ENCODE measurements at places on chromosomes 12 and 14.

DNA sequence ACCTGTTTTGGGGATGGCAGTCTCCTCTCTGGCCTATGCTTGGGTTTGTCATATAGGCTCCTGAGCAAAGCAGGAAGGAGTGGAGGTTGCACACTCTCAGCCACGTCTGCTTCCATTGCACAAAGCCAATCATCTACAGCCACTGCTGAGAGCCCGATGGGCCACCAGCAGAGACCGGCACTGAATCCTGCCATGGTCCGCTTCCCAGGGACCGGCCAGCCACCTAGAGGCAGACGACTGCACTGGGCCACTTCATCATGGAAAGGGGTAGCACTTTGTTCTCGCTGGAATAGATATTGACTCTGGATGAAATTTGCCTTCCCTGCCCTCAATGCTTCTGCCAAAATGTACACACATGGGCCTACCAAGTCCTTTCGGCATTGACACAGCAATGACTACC lies 22.3 kb downstream of the DLK1 start:
- no peak for DNase-seq

DNA sequence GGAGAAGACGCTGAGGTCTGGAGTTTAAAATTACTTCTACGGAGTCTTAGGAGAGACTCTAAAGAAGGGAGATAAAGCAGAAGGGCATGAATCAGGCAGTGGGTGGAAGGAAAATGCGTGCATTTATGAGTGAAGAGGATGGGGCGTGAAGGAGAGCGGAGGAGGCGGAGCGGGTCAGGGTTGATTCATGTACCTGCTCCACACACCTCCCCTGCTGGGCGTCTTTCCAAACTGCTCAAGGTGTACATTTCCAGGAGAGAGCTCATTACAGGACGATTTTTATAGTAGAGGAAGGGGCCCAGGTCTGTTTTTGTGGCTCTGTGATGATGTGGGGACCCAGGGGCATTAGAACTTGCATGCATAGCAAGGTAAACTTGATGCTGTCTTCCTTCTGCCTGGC lies 65.0 kb upstream of the ASPG start:
- DNase-seq = peak; percentile 5

GRCh38 chr14:33959692-33960151 lies 8.8 kb upstream of the EGLN3 start:
- DNase-seq = no peak

- no peak for DNase-seq
Measured at GRCh38 chr14:72649603-72650227, 244.2 kb downstream of the DPF3 start.

DNA sequence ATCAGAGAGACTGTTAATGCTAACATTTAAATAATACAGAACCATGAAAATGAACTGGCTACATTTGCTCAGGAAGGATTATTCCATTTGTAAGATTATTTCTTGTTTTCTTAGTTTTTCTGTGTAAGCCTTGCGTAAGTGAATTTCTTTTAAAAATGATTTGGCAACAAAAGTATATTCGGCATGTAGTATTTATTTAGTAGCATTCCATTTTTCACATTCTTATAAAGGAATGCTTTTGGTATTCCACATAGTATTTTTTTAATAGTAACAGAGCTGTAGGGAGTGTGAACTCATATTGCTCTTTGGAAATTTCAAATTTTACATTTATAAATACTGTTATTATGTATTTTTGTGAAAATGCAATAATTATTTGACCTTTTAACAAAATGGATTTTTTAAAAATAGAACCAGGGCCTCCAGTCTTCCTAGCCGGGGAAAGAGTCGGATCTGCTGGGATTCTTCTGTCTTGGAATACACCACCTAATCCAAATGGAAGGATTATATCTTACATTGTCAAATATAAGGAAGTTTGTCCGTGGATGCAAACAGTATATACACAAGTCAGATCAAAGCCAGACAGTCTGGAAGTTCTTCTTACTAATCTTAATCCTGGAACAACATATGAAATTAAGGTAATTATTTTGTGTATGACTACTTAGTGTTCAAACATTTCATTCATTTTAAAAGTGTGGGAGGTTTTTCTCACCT lies 1.2 kb downstream of the PTPRQ start:
- DNase-seq = no peak

GRCh38 chr14:76924371-76925096 lies 98.3 kb downstream of the LRRC74A start:
- DNase-seq = no peak

DNA sequence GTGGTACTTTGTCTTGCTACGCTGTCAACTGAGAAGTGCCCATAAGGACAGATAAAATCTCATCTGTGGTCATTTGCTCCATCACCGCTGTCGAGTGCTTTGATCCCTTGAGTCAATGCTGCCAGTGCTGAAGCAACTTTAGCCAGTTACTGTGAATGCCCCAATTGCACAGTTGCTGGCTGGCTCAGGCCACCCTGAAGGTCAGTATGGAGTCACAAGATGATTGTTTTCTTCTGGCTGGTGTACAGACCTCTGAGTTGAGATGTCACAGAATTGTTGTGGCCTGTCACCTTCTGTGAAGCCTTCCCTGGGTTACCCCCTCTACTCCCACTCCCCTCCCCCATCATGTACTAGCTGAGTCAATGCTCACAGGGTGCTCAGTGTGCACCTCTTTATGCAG lies 92.9 kb downstream of the PELI2 start:
- DNase-seq = no peak

GRCh38 chr12:100375038-100375735 lies 18.3 kb downstream of the SLC17A8 start:
- peak; percentile 82 for DNase-seq

DNA sequence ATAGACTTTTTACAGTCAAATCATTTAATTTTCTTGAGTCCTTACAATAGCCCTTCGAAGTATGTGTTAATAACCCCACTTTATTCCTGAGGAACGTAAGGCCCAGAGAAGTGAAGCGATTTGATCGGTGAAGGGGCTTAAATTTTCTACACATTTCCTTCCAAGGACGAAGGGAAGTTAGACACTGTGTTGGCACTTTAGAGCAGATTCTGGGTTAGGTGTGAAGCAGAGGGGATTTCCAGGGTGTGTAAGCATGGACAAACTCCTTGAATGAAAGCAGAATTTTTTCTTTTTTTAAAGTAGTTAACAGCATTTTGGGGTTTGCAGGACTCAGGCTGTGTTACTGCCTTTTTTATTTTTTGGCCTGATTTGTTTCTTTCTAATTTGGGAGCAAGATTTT lies 38.9 kb downstream of the PRORP start:
- DNase-seq = no peak

- DNase-seq = no peak
Measured at GRCh38 chr14:99055816-99056215, 216.2 kb downstream of the BCL11B start.

- no peak for DNase-seq
Measured at GRCh38 chr12:41055875-41056577, 132.1 kb upstream of the PDZRN4 start.

GRCh38 chr12:102643879-102644575 lies 163.7 kb upstream of the IGF1 start:
- no peak for DNase-seq

GRCh38 chr12:52335598-52336262 lies 14.5 kb upstream of the KRT83 start:
- no peak for DNase-seq

- DNase-seq = peak; percentile 69
Measured at GRCh38 chr14:20455355-20456300, 602 bp downstream of the APEX1 start.

DNA sequence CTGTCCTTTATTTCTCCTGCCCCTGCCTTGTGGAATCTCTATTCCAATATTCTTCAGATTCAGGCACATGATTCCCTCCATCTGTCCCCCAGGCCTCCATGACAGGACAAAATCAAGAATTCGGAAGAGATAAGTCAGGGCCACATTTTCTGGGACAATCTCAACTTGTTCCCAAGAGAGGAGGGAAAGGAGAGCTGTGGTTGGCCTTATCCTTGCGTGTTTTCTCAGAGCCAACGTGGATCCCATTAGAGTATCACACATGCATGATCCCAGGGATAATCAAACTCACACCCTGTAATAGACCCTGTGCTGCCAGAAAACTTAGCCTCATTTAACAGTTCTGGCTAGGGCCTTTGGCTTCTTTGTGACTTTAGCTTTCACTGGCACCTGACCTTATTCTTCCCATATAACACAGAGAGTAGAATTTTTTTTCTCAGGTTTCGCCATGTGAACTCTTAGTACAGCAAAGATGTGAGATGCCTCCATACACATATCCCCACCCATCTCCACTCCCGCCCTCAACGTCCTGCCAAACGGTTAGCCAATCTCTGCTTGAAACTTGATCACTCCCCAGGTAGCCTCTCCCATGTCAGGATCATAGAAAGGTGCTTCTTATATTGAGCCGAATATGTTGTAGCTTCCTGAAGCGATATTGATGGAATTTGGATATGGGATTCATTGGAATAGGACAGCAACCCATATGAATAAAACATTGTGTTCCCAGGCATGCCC lies 6.7 kb upstream of the KRT1 start:
- DNase-seq = no peak
